ENCODE measurements at places on chromosomes 6 and 20.

DNA sequence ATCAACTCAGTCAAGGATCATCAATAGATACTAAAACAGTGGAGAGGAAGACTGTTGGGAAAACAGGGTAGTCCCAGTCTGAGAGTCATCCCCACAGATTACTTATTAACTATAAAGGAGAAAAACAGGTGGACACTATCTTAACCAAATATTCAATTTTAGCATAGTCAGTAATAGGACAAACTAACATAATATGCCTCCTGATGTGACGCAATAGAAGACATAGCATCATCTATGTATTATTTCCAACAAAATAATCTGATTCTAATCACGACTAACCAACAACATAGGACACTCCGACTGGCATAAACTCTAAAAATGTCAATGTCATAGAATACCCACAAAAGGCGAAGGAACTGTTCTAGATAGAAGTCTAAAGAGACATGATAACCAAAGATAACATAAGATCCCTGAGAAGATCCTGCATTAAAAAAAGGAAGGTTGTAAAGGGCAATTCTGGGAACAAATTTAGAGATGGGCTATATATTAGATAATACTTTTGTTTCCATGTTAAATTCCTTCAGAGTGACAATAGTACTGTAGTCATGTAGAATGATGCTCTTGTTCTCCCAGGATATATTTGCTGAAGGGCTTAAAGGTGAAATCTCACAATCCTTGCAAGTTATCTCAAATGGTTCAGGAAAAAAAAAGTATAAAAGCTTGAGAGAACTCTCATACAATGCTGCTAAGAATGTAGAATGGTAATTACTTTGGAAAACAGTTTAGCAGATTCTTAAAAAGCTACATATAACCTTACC, 28.9 kb downstream of the ILRUN start:
- no peak for DNase-seq

DNA sequence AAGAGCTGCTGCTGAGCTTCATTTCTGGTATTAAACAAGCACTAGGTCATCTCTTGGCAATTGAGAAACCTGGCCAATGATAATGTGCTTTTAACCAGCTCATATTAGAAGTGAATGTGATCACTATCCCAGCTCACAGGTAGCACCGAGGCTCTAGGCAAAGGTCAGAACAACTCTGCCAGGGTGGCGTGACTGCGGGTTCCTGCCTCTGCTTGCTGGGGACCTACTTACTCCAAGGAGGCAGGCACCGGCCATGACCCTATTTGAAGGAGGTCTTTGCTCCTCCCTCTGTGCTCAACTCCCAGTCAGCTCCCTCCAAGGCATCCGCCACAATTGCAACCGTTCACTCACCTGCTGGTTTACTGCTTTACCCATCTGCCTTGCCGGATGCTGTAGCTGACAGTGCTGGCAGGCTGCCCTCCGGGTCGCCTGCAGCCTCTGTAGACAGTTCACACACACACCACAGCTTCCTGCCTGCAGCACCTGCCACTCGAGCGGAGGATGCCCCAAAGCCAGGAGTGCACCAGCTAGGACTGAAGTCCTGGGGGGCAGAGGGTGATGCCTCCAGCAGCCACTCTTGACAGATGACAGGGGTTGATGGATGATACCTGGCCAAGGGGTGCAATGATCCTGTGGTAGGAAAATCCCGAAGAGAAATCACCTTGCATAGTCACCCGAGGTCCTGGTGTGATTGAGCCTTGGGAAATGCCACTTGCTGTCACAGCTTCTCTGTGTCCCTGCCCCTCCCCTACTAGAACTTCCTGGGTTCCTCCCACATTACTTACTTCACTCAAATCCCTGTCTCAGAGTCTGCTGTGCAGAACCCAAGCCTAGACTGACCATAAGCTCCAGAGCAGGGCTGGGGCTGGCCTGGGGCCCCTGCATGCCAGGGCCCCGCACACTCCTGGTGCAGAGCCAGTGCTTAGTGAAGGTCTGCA, 8.8 kb upstream of the VSX1 start:
- DNase-seq: no peak

DNA sequence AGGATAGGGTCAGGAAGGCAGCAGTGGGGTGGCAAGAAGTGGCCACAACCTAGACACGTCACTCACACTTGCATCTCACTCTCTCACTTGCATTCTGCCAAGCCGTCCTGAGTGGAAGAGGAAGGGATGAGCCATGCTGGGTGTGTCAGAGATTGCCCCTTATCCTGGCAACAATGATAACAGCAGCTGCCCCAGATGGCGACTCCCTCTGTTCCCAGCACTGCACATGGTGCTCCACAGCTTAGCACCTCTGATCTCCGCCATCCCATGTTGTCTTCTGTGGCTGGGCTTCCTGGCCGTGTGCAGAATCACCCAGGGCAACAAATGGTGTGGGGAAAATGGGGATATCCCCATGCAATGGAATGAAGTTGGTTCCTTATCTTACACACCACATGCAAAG, 11.1 kb downstream of the KCNB1 start:
- DNase-seq: no peak

- no peak for DNase-seq
These were observed 7.3 kb downstream of the ETV7 start for GRCh38 chr6:36380166-36380565.

- DNase-seq: no peak
These were observed 179.0 kb downstream of the BCAS1 start for GRCh38 chr20:53891306-53891894.

DNA sequence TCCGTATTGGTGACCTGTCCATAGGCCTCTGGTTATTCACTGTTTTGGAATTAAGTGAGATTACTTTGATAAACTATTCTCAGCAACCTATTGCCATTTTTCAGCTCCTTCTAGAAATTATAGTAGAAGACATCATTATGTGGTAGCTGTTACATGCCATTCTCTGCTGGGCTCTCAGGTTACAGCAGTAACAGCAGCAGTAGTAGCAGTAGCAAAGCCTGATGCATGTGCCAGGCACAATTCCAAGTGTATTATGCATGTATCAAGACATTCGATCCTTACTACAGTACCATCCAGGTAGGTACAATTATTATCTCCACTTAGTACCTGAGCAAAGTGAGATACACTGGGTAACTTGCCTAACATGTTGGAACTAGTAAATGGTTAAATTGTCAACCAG, 74.3 kb downstream of the RPS12 start:
- no peak for DNase-seq

DNA sequence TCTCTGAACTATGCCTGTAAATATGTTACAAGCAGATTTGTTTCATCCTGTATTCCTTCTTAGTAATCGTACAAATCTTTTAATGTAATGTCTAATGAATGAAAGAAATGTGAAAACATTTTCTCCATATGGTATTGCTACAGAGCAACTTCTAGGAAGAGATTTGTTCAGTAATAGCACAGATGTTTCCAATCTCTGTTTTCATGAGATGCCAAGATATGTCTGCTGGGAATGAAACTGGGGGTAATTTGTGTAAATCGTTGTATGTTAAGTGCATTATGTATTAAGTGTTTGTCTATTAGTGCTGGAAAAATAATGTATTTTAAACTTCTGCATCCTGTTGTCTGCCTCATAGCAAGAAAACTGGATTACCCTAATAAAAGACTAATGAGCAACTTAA, 722.2 kb upstream of the EYS start:
- DNase-seq: no peak

DNA sequence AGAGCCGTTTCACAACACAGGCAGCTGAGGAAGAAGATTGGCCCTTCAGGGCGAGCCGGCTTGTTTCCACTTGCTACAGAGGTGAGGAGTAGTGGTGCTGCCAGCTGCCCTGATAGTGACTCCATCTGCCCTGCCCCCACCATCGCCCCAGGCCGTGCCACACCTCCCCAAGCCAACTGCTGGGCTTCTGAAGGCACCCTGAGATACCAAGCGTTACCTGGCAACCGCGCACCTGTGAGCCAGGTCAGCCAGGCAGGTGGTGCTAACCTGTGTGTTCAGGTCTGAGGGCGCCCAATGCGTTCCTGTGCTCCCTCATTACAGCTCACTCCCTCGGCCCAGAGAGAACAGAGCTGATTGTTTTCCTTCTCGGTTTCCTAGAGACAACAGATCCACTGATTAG, 299.1 kb upstream of the ID4 start:
- DNase-seq: no peak

DNA sequence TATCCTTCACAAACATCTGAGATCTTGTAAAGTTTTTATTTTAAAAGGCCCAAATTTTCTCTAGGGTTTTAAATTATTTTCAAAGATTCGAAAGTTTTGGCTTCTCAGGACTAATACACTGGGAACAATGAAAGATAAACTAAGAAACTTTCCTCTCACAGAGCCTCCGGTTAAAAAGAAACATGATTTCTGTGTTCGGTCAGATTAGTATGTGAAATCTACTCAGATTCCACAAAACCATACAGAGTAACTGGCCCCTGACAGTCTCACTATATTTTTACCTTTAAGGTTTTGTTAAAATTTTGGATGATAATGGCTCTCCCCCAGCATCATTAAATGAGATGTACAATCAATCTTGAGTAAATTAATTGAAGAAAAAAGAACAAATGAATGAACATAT, 471.0 kb downstream of the COL12A1 start:
- DNase-seq: no peak

DNA sequence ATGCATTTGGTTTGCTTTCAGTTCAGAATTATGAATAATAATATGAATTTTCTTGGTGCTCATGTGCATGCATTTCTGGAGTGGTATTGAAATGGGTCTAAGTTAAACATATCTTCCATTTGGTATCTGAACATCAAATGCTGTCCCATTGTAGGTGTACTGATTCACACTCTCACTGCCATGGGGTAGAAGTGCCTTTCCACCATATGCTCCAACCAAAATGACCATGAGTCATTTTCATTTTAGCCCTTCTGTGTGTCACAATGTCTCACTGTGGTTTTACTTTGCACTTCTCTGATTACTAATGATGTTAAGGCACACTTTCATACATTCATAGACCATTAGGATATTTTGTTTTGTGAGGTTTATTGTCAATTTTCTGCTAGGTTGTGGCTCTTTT, 211.9 kb downstream of the HAO1 start:
- DNase-seq: no peak

GRCh38 chr6:142322066-142322465, 20.3 kb downstream of the ADGRG6 start:
- no peak for DNase-seq

DNA sequence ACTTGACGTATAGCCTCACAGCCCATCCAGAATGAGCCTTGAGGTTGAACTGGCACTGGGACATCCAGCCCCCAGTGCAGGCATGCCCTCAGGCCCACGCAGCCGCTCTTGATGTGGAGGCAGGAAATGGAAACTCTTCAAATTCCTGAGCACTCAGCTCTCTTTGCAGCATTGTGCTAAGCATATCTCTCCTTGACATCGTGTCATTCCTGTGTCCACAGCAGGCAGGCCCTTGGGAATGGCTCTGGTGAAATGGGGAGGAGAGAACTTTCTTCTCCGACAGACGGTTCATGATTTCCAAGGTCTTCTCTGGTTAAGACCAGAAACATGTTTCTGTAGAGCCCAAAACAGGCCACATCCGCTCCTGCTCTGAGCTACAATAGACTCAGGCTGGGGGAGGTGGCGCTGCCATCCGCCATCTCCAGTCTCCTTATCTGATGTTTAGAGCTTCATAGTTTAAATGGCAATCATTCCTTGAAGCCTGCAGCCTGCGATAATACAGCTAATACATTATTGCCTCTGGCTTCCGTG, 248.8 kb downstream of the CDH4 start:
- DNase-seq: no peak

DNA sequence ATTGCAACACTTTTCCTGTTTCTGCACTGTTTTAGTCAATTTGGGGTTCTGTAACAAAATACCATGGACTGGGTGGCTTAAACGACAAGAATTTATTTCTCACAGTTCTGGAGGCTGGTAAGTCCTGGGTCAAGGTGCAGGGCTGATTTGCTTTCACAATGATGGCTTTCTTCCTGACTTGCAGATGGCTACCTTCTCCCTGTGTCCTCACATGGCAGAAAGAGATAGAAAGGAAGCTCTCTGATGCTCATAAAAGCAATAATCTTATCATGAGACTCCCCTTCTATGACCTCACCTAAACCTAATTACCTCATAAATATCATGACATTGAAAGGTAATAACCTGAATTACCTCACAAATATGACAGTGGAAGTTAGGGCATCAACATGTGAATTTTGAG, 511.5 kb upstream of the CITED2 start:
- DNase-seq: no peak

DNA sequence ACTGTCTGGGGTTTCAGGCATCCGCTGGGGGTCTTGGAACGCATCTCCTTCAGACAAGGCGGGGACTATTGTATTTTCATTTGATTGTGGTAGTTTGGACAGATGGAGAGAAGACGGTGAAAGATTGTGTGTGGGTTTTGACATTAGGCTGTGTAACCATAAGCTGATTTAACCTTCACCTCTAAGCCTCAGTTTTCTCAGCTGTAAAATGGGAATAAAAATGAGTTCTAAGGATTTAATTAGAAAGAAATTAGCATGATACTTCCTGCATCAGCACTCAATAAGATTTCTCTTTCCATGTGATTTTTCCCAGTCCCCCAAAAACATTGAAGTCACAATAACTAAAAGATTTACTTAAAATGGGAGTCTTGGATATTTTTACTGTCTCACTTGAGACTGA, 78.1 kb downstream of the CBFA2T2 start:
- DNase-seq: no peak

DNA sequence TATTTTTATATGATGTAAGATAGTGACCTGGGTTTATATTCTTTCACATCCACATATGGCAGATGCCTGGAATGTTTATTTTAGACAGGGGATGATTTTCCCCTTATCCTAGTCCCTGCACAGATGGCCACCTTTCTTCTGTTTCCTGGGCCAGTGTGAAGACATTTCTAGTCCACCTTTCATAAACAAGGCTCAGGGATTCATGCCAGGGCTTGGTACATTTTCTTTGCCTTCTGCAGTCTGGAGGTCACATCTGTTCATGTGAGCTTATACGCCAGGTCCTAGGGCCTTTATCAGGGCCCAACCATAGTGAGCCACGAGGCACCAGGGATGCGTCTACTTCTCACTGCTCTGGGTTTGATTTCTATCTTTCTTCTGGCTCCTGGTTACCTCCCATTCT, 38.0 kb upstream of the ERVFRD-1 start:
- no peak for DNase-seq

DNA sequence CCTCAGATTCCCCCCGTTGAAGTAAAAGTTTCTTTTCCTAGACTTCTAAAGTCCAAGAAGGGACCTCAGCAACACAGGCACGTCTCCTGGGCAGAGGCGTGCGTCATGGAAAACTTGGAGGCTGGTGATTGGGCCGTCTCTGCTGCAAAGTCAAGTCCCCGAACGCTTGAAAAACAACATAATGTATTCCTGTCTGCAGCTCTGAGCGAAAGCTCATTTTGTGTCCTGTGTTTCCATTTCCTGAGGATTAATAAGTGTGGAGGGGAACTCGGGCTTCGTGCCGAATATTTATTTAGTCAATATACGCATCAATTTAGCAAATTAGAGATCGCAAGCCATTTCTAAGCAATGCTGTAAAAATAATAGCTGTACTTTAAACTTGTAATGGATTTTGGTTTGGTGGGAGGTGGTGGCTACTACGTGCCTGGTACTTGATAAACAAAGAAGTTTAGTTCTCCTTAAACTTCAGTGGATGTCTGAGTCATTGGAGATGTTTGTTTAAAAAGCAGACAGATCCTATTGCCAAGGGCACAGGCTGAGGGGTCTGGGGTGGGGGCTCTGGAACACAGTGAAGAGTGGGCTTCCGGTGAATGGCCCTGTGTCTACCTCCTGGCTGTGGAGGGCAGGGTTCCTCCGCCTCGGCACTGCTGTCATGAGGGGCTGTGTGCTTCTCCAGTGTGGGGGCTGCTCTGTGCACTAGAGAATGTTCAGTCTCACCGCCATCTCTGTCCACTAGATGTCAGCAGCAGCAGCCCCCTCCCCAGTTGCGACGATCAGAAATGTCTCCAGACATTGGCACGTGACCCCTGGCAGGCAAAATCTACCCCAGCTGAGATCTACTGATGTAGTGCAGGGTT, 21.8 kb downstream of the PCK1 start:
- no peak for DNase-seq

All from C1 segment of cervical spinal cord (tissue), 14 donors.